CD4-positive, alpha-beta T cell treated with Interleukin-15 for 4 hours (primary cell): ENCODE measurements at places on chromosomes 1 and 21.

DNA sequence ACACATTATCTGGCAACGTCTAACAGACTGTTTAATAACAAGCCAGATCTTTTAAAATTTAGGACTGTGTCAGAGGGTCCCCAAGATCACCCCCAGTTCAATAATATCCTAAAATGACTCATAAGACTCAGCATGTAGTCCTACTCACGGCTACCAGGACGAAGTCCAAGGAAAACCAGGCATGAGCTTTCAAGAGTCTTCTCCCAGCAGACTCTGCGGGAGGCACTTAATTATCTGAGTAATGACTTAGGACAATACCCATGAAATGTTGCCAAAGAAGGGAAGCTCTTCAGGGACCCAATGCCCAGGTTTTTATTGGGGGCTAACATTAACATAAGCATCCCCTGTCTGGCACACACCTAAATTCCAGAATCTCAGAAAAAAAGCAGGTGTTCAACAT lies 7.0 kb downstream of the HFM1 start:
- no peak for DNase-seq

DNA sequence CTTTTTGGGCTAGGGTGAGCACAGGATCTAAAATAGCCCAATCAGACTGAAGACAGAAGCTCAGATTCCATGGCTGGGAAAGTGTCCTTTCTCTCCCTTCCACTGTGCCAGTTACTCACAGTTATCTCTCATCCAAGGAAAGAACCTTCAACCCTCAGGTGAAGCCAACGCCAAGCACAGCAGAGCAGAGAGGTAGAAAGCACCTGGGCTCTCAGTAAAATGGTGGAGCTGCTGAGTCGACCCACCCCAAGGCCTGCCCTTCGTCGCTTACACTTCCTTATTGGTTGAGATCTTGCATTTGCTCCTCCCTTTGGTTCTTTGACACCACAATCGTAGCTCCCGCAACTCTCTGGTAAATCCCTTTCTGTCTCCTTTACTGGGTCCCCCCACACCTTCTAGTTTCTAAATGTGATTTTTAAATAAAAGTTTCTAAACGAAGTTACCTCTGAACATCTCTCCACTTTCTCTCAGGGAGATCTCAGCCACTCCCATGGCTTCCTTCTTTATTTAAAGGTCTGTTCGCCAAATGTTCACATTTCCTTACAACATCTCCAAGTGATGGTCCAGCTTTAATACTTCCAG lies 27.5 kb upstream of the SLC30A1 start:
- no peak for DNase-seq

GRCh38 chr1:182301467-182302198 lies 90.0 kb downstream of the GLUL start:
- DNase-seq = no peak

GRCh38 chr1:32239337-32239736 lies 7.7 kb upstream of the FAM167B start:
- DNase-seq = no peak

DNA sequence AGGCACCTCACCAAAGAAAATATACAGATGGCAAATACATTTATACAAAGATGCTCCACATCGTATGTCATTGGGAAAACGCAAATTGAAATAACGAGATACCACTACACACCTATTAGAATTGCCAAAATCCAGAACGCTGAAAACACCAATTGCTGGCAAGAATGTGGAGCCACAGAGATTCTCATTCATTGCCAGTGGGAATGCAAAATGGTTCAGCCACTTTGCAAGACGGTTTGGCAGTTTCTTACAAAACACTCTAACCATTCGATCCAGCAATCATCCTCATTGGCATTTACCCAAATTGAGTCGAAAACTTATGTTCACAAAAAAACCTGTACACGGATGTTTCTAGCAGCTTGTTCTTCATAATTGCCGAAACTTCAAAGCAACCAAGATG lies 223.3 kb upstream of the GREM2 start:
- DNase-seq = no peak

GRCh38 chr1:162696286-162696862 lies 64.1 kb downstream of the DDR2 start:
- no peak for DNase-seq

DNA sequence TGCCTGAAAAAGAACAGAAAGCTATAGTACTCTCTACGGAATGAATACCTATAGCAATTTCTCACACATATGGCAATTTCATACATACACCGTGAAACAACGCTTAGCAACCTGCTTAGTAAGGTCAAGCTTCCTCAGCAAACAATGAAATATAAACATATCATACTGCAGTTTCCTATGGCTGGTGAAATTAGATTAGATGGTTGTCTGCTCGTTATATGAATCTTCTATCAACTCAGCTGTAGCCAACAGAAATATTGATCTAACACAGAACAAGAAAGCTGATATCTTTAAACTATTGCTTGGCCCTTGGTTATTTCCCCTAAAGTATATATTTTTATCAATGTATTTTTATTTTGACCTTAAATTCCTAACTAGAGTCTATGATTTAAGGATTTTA lies 187.8 kb downstream of the SLC44A5 start:
- DNase-seq = no peak

DNA sequence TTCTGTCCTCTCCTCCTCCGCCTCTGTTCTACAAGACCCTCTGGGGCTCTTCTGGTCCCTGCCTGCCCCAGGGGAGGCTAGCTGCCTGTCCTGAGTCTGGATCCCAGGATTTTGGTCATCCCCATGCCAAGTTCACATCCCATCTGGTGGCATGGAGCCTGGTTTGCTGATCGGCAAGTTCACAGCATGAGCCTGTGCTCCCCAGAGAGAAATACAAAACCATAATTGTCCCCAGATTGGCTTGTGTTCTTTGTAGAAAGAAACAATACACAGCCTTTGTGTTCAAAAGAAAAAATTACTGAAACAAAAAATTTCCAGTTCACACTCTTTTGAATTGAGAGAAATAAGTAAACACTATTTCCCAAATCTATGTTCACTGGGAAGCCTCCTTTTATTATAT lies 149.4 kb upstream of the ZC3H12A start:
- DNase-seq = no peak

GRCh38 chr21:17264182-17264581 lies 248.7 kb upstream of the CXADR start:
- no peak for DNase-seq

GRCh38 chr1:57206038-57206437 lies 217.8 kb downstream of the DAB1 start:
- DNase-seq = no peak

DNA sequence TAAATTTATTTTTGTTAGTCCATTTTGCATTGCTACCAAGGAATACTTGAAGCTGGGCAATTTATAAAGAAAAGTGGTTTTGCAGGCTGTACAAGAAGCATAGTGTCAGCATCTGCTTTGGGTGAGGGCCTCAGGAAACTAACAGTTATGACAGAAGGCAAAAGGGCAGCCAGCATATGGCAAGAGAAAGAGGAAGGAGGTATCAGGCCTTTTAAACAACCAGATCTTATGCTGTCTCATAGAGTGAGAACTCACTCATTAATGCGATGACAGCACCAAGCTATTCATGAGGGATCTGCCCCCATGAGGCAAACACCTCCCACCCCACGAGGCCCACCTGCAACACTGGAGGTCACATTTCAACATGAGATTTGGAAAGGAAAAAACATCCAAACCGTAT lies 898.4 kb downstream of the KCNT2 start:
- DNase-seq = no peak

DNA sequence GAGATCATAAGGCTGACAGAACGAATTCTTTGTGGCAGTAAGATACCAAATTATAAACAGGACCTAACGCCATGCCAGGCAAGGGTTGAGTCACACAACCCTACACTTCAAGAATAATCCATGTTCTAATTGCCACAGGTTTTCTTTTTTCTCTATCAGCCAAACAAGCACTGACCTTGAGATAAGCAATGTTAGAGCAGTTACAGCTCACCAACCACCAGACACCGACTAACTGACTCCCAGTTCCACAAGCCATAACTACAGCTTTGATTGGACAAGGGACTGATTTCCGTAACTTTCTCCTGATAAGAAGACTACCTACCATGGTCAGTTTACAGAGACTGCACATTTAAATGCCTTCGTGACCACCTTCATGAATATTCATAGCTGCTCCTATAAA lies 149.6 kb downstream of the PTPRU start:
- DNase-seq = no peak

- no peak for DNase-seq
Measured at GRCh38 chr1:208917723-208918122, 665.8 kb upstream of the CAMK1G start.

GRCh38 chr1:82582347-82582746 lies 781.6 kb downstream of the ADGRL2 start:
- no peak for DNase-seq
